Activated naive CD8-positive, alpha-beta T cell treated with anti-CD3 and anti-CD28 coated beads, Interleukin-2, amount 50 U/mL, for 16 hours (primary cell): ENCODE measurements at places on chromosomes 6 and 20.

GRCh38 chr6:105628156-105628860, 225.4 kb upstream of the PREP start:
- no peak for DNase-seq

DNA sequence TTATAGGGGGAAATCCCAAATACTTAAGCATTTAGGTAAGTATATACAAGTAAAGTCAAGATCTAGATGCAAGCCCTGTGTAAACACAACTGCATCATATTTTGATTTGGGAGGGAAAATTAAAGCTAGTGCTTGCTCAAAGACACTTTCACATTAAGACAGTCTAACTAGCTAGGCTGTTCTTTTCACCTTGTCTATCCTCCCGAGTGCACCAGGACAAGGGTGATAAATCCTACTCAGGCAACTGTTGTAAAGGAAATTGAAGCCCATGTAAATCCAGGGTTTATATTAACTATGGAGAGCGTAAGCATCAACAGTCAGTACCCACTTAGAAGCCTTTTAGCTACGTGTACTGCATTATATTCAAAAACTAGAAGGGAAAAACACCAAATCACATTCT, 19.3 kb upstream of the BACH2 start:
- DNase-seq = no peak

DNA sequence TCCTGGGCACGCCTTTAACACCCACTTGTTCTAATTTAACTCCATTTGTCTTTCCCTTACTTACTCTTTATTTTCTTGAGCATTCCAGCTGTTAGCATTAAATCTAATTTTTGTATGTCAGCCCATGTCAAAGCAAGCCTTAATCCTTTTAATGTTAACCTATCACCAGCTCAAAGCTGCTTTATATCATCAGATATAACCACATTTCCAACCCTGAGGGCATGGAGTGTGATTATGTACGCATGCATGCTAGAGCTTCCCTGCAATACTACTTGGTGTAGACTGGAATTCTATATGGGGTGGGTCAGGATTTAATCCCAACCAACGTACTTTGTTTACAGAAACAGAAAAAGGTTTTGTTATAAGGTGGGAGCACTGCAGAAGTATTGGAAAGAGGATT, 139.4 kb upstream of the HMGN3 start:
- DNase-seq = no peak

DNA sequence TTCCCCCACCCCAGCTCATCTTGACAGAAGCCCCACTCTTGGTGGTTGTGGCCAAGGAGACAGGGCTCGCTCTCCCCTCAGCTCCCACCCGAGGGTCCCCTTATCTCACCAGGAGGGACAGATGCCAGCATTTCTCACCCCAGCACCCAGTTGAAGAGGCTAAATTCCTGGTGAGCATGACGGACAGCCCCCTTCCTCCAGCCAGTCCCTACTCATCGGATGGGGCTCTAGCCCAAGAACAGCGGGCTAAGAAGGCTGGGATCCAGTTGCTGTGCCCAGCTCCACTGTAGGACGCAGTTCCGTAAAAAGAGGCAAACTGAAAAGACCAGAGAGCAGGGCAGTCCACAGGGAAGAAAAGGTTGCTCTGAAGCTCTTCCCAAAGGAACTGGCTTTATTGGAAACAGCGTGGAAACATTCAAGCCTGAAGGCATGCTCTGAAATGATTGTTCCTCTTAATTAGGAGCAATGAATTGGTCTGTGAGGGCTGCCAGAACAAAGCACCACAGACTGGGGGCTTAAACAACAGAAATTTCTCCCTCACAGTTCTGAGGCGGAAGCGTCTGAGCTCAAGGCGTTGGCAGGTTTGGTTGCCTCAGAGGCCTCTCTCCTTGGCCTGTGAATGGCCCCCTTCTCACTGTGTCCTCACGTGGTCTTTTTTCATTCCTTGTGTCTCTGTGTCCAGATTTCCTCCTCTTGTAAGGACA, 17.9 kb upstream of the KIF25 start:
- DNase-seq = no peak

GRCh38 chr6:43129434-43130194, 41.5 kb upstream of the SRF start:
- DNase-seq = no peak

- no peak for DNase-seq
Observed at GRCh38 chr20:59939879-59940128, 301 bp downstream of the PPP1R3D start.

DNA sequence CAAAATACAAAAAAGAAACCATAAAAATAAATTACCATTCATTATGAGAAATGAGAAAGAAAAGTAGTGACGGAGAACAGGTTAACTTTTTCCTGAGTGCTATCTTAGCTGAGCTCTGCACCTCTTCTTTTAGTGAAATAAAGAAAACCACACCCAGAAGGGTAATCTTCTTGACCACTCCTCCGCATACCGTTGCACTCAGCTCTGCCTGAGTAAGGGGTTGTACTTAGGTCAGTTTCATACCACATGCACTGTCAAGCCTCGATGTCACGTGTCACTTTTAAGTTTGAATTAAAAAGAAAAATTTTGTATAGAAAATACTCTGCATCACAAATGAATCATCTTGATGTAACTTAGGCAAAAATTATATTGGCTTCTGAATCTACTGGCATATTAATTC, 2.8 kb downstream of the EZR start:
- no peak for DNase-seq

DNA sequence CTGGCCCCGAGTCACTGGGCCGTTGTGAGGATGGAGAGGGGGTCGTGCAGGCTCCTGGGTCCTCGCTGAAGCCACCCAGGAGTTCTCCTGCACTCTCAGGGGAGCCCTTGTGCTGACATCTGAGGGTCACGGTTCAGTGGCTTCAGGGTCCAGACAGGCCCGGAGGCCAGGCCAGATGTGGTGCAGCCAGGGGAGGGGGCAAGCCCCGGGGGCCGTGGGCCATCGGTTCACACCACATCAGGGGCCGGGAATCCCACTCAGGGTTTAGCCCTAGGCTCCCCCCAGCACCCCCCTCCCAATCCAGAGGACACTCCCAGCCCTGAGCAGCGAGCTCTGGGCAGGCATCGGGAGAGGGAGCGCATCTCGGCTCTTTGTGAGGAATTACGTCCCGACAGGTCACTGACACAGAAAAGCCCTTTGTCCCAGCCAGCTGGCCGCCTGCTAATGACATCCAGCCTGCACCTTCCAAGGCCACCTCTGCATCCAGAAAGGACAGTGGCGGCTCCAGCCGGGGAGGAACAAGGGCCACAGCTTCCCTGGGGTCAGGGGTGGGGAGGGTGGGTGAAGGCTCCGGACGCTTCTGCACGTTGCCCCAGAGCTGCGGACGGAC, 6.4 kb upstream of the CHRNA4 start:
- DNase-seq = no peak

DNA sequence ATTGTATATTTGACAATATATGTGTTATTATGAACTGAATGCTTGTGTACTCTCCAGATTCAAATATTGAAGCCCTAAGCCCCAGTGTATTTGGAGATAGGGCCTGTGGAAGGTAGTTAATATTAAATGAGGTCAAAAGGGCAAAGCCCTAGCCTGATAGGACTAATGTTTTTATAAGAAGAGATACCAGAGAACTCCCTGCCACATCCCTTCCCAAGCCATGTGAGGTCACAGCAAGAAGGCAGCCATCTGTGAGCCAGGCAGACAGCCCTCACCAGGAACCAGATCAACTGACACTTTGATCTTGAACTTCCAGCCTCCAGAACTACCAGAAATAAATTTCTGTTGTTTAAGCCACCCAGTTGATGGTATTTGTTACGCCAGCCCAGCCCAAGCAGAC, 36.4 kb upstream of the FBXL4 start:
- no peak for DNase-seq

DNA sequence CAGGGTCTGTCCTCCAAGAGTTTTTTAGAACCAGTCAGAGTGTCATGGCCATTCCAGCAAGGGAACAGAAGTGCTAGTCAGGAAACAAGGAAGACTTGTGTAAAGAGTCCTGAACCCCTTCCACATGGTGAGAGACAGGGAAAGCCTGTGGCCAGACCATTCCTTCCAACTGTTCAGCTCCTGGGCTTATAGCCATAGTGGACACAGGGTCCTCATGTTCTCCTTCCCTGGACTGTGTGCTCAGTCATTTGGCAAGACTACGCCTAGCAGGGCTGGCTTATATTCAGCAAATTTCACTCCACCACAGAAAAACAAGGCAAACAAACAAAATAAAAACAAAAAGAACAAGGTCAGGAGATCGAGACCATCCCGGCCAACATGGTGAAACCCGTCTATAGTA, 60.5 kb downstream of the NRN1 start:
- no peak for DNase-seq

- no peak for DNase-seq
Observed at GRCh38 chr20:47224857-47225256, 131.6 kb downstream of the ZMYND8 start.

- no peak for DNase-seq
Observed at GRCh38 chr6:53943395-53943794, 148.6 kb downstream of the LRRC1 start.

- no peak for DNase-seq
Observed at GRCh38 chr6:36825994-36826393, 13.2 kb downstream of the CPNE5 start.

GRCh38 chr6:319177-320131, 27.2 kb downstream of the DUSP22 start:
- DNase-seq = no peak

DNA sequence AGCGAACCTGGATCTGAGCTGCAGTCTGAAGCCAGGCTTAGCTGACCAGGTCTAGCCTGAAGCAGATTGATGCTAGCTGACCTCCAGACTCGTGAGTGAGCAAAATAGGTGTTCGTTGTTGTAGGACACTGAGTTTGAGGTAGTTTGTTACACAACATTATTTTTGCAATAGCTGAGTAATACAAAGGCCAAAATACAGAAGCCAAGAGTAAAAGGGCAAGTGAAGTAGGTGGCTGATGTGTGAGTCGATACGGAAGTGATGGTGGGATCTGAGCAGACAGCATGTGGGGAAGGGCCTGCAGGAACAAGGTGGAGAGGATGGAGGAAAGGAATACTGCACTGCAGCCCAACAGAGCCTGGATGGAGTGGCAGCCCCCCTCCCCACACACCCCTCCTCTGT, 8.5 kb upstream of the SPATS1 start:
- no peak for DNase-seq

DNA sequence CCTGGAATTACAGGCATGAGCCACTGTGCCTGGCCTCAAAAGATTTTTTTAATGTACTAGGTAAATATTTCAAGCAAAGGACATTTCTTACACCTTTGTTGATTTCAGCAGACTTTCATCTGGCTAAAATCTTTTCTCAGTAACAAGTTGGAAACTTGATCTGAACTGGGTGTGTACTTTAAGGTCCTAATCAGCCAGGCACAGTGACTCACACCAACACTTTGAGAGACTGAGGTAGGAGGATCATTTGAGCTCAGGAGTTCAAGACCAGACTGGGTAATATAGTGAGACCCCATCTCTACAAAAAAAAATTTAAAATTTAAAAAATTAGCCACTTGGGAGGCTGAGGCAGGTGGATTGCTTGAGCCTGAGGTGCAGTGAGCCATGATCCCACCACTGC, 7.0 kb upstream of the RALGAPA2 start:
- no peak for DNase-seq

DNA sequence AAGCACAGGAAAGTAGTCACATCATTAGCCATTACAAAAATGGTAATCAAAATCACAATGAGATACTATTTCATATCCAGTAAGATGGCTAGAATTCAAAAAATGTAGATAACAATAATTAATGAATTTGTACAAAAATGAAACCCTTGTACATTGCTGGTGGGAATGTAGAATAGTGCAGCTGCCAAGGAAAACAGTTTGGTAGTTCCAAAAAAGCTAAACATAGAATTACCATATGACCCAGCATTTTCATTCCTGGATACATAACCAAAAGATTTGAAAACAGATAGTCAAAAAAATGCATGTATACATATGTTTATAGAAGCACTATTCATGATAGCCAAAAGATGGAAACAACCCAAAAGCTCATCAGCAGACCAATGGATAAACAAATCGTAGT, 251.1 kb upstream of the RAB32 start:
- DNase-seq = no peak

GRCh38 chr6:37441651-37442050, 8.6 kb downstream of the CMTR1 start:
- no peak for DNase-seq

GRCh38 chr20:25317351-25318075, 69.6 kb downstream of the PYGB start:
- no peak for DNase-seq

- DNase-seq = no peak
Observed at GRCh38 chr20:43838703-43839060, 76.0 kb upstream of the TOX2 start.

GRCh38 chr6:1226277-1227099, 85.4 kb upstream of the FOXQ1 start:
- no peak for DNase-seq

DNA sequence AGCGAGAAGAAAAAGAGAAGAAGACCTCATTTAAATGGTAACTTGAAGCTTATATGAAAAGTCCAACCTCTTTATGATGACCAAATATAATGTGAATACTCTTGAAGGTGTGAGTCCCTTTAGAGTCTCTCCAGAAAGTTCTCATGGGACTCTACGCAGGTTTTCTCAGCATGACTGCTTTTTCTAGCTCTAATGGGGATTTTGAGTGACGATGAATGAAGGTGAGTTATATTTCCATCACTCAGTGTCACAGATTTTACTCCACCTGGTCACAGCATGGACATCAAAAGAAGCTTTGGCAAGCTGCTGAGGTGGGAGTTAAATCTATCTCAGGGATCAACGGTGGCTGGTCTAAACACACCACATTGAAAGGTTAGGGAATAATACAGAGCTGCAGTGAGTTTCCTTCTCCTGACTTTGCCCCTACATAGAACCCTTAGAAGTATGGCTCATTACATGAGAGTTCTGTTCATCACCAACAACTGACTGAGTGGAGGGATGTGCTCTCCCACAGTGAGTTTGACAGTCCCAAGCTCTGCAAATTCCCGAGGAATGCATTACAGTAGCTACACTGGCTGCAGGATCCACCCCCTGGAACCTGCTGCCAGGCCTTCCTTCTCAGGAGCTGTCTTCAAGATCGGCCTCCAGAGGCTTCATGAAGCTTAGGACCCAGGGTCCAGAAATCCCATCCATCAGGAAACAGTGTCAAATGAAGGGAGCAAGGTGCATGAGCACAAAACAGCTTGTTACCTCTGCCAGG, 126.8 kb downstream of the FOXC1 start:
- no peak for DNase-seq
